Cerebellar nuclear complex (tissue), 1 donor: ENCODE measurements at places on chromosomes 1 and 21.

DNA sequence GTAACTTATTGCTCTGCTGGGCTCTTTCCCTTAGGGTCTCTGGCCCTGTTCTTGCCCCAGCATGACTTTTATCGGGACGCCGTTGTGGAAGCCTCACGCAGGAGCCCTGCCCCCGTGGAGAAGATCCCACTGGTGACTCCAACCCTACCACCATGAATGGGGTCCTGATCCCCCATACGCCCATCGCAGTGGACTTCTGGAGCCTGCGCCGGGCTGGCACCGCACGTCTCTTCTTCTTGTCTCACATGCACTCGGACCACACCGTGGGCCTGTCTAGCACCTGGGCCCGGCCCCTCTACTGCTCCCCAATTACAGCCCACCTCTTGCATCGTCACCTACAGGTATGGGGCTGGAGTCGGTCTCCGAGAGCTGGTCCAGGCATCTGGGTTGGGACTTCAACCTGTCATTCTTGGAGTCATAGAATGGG, 322 bp downstream of the DCLRE1B start:
- DNase-seq: no peak

GRCh38 chr1:53614231-53615021, 124.5 kb downstream of the GLIS1 start:
- DNase-seq: no peak

GRCh38 chr1:53731779-53732305, 7.1 kb downstream of the GLIS1 start:
- no peak for DNase-seq

DNA sequence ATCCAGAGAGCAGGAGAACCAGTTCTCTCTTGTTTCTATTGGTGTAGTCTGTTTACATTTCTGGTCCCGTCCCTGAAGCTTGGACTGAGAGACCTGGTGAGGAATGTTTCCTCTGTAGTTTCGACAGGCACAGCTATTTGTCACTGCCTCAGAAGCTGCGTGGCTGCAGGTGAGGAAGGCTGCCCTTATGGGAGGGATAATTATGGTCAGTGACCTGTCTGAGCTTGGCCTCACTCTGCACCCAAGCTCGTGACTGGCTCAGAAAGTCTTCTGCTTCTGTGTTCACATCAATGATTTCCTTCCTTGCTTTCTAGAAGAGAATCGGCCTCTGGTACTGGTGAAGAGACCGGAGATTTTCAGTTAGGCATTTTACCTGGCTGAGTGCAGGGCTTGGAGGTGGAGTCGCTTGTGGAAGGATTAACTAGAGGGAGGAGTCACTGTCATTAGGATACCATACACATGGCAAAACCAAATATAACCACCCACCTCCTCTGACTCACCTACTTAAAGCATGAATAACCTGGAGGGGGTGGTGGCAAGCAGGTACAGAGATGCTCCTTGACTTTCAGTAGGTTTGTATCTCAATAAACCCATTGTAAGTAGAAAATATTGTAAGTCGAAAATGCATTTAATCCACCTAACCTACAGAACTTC, 19.9 kb upstream of the WDR26 start:
- DNase-seq: no peak

DNA sequence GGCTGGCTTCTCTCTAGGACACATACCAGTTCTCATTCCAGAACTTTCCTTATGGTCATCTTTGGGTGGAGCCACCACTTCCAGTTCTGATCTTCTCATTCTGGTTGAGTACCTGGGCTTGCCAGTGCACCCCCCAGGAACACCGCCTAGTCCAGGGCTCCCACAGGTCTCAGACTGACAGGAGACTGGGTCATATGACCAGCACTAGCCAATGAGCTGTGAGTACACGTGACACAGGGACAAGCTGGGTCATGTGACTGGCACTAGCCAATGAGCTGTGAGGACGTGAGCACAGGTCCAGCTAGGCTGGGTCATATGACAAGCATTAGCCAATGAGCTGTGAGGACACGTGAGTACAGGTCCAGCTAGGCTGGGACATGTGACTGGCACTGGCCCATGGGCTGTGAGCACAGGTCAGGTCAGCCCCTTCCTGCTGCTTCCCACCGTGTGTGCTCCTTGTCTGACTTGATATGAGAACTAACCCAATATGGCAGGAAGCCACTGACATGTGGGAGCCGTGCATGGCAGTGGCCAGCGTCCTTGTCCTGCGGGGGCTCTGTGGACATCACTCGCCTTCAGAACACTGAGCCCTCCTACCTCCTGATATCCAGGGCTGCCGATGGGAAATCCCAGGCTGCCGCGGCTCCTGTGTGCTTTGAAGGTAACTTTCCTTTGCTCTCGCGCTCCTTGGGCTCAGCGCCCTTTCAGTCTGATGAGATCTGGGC, 22.7 kb downstream of the KRTAP10-1 start:
- DNase-seq: no peak

GRCh38 chr1:108556499-108556898, 3.4 kb upstream of the EEIG2 start:
- DNase-seq: no peak
